ENCODE measurements at places on chromosomes 3 and 15. TPM values are rescaled to one million over a fixed set of nuclear protein-coding genes. Genes with fewer than 3 reads are reported as not detected.

DNA sequence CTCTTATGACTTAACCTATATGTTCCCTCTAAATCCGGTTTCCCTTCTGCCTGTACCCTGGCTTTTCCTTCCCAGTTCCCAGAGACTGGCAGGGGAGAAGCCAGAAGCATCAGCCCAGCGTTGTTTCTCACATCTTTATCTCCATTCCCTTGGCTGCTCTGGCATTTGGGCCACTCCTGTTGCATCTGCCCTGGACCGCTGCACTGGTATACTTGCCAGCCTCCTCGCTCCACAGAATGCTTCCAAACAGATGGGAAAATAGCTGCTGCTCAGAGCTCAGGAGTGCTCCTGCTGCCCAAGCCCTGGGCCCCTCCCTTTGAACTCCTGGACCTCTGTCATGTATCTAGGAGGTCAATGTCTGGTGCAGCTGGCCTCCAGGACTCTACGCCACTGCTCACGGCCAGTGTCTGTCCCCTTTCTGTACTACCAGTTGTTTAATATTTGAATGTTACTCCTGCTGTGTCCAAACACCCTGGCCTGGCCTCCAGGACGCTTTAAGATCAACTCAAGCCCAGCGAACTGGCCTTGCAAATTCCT, 6.8 kb downstream of the SPINT1 start:
- DNase-seq: no peak

CDCP1 gene
- 66.9 TPM for total RNA-seq

GOLGA6L4 gene
- 2.0 TPM for total RNA-seq

PLSCR5 gene
- total RNA-seq: not detected
